ENCODE measurements at places on chromosomes 16 and 17.

- no peak for DNase-seq
Measured at GRCh38 chr16:54521327-54521726, 234.7 kb upstream of the IRX3 start.

GRCh38 chr17:19799796-19800195 lies 51.7 kb upstream of the ALDH3A1 start:
- no peak for DNase-seq

DNA sequence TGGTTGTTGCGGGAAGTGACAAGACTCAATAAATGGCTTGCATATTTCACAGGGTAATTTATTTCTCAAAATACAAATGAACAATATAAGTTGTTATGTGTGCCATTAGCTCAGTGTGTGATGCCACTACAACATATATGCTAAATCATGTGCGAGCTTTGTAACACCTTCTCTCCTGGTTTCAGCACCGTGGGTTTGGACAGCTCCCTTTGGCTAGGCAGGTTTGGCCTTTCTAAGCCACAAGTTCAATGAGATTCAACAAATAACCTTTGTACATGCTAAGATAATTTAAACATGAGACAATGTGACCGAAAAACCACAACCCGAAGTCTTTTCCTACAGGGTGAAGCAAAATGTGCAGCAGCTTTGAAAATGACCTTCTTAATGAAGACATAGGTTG lies 563.9 kb downstream of the TMEM114 start:
- no peak for DNase-seq

DNA sequence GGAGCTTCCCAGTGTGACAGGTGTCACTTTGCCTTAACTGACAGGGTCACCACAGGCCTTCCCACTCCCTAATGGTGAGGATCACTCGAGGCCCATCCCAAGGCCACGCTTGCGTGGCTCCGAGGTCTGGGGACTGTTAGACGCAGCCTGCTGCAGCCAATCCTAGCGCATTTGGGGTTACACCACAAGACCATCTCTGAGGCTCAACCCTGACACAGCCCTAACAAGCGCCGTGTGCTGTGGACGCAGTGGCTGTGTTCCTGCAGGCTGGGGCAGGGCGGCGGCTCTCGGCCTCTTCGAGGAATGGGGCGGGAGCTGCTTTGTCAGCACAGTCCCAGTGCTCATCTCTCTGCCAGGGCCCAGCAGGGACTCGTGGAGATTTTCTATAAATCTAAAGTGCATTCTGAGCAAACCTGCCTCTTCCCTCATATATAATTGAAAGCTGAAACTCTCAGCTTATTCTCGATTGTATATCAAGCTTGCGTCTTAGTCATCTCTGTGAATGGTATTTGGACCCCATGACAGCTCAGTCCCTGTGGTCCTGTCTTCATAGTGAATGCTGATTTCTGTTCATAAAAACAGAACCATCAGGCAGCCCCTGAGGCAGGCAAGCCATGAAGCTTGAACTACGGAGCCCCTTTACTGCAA lies 65.8 kb upstream of the CHMP6 start:
- no peak for DNase-seq

DNA sequence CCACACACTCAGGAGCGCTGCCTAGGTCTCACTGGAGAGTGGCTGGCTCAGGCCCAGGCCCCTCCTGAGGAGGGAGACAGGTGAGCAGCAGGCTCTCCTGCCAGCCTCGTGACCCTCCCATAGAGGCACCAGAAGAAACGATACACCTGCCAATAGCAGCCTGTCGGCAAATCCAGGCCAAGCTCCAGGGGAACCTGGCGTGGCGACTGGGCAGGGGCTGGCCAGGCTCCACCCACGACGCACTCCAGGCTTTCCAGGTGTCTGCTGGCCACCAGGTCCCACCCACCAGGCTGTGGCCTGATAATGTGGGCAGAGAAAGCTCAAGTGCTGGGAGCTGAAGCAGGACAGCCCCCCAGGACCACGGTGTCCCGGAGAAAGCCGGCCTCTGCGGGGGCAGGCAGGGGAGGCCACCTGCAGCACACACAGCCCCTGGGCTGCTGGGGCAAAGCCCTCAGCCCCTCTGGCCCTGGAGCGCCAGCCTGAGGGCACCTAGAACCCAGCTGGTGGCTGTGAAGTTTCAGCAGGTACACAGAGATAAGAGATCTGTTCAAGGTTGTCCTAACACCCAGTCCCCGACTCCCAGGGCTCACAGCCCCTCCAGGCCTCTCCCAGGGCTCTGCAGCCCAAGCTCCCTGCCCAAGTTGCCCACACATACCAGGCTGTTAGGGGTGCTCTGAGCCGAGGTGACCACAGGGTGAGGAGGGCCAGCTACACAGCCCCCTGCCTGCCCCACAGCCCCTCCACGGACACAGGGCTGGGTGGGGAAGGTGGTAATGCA lies 2.4 kb downstream of the PGAP6 start:
- no peak for DNase-seq

DNA sequence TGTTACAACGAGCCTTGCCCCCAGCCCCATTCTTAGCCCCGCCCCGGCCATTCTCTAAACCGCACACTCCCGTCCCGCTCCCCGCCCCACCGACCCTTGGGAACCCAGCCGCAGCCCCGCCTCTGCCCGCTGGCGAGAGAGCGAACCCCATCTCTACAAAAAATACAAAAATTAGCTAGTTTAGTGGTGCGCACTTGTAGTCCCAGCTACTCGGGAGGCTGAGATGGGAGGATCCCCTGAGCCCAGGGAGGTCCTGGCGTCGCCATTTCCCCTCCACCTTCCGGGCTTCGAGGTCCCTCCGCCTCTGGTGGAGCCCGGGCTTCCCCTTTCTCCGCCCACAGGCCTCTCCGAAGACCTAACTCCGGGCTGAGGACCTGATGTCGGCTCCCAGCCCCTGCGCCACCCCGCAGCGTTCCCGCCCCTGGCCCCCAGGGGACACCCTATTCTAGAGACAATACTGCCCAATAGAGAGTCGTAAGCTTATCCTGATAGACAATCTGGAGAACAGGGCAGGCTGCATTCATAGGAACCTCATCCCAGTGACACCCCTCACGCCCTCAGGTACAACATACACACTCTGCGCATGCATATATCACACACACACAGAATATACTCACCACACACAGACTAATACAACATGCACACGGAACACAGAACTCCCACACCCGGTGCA lies 480 bp upstream of the PROCA1 start:
- DNase-seq = peak; percentile 78

GRCh38 chr17:66805567-66805966 lies 29.4 kb upstream of the CACNG5 start:
- no peak for DNase-seq

- DNase-seq = no peak
Measured at GRCh38 chr17:39579318-39580081, 28.2 kb downstream of the NEUROD2 start.

DNA sequence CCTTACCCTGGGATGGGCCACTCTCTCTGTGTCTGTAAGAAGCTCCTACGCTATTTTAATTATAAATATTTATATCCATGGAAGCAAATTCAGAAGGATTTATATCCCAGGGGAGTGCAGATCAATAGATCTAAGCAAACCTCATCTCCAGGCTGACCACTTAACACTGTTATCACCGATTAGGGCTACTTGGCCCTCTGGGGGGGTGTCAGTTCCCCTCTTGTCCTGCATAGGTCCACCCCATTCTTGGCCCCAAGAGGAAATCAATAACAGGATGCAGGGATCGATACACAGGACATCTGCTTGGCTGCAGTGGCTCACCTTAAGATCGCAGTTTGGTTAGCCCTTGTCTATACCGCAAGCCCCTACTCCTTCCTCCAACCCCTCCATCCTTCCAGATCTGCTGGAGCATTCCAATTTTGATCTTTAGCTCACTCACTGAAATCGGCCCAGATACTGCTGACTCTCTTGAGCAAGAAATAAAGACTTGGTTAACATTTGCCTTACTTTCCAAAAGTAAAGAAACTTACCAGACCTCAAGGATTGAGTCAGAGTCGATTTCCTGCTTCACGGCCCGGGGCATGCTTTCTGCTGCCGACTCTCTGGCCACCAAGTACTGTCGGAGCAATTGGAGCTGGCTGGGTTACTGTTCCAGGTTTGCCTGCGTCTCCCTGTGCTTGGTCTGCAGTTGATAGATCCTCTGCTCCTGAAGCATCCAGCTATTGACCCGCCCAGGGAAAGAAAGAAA lies 112.3 kb upstream of the PMFBP1 start:
- no peak for DNase-seq

DNA sequence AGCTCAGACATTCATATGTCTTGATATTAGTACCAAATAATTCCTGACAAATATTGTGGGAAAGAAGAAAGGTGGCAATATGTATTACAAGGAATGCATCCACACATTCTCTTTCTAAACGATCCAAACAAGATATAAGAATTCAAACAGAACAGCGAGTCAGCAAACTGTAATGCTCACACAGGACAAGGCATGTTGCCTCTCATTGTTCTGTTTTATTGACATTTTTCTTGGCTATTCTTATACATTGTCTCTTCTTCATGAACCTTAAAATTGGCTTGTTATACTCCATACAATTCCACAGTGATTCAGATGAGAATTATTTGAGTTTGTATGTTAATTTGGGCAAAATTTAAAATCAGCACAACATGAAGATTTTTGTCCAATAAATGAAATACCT lies 189.1 kb downstream of the HS3ST3B1 start:
- no peak for DNase-seq

- peak; percentile 89 for DNase-seq
Measured at GRCh38 chr16:84672276-84673202, 24.2 kb downstream of the KLHL36 start.

Measured in suppressor macrophage treated with lipopolysaccharide for 4 hours (primary cell).